ENCODE measurements at places on chromosomes 4 and X.

DNA sequence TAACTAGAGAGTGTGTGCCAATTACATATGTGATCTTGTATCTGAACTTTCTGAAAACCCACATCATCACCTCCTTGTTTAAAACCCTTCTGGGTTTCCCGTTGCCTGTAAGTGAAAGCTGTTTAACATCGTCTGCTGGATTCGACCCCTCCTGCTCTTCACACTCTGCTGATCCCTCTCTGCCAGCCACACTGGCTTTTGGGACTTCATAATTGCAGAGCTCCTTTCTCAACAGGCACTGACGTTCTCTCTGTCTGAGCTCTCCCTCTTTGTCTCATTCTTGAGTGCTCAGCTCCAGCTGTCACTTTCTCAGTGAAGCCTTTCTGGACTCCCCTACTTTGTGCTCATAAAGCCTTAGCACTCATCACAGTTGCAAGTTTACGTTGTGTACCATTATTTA is 153.9 kb downstream of the CEP135 start:
- no peak for DNase-seq
- no peaks in the 10 kb centered on the region for H3K27me3 ChIP-seq
- no peak overlapping the region for H3K27ac ChIP-seq
- H3K36me3 ChIP-seq: no peaks in the 10 kb centered on the region
- no peaks in the 10 kb centered on the region for H3K4me1 ChIP-seq
- H3K4me3 ChIP-seq: no peak overlapping the region

- H3K4me3 ChIP-seq: no peak overlapping the region
- H3K27me3 ChIP-seq: no peaks in the 10 kb centered on the region
- no peaks in the 10 kb centered on the region for H3K4me1 ChIP-seq
- no peak for DNase-seq
- H3K36me3 ChIP-seq: no peaks in the 10 kb centered on the region
Observed at GRCh38 chr4:12186526-12186925, 757.8 kb upstream of the HS3ST1 start.

DNA sequence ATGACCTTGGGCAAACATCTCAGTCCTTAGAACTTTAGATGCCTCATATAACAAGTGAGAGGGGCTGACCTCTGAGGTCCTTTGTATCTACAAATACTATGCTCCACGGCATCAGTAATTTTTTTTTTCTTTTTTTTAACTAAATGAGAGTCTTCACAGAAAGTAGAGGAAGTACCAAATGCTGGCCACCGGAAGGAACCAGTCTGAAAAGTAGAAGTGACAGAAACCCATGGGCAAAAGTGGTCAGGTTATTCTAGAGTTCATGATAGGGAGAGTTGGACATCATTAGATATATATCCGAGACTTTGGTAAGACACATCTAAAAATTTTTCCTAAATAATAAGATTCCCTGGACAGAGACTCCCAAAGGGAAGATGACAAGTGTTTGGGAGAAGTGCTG is 53.7 kb downstream of the COQ2 start:
- peaks cover 19% of the 10 kb centered on the region for H3K4me1 ChIP-seq
- H3K36me3 ChIP-seq: no peaks in the 10 kb centered on the region
- no peak overlapping the region for H3K4me3 ChIP-seq
- peaks cover 30% of the 10 kb centered on the region for H3K27me3 ChIP-seq

GRCh38 chr4:78939667-78940008 is 400 bp upstream of the PAQR3 start:
- no peak for DNase-seq
- peaks cover 4% of the 10 kb centered on the region for H3K36me3 ChIP-seq
- peaks cover 4% of the 10 kb centered on the region for H3K27me3 ChIP-seq
- H3K4me1 ChIP-seq: peaks cover 18% of the 10 kb centered on the region
- peak overlapping the region; percentile 90 for H3K4me3 ChIP-seq

DNA sequence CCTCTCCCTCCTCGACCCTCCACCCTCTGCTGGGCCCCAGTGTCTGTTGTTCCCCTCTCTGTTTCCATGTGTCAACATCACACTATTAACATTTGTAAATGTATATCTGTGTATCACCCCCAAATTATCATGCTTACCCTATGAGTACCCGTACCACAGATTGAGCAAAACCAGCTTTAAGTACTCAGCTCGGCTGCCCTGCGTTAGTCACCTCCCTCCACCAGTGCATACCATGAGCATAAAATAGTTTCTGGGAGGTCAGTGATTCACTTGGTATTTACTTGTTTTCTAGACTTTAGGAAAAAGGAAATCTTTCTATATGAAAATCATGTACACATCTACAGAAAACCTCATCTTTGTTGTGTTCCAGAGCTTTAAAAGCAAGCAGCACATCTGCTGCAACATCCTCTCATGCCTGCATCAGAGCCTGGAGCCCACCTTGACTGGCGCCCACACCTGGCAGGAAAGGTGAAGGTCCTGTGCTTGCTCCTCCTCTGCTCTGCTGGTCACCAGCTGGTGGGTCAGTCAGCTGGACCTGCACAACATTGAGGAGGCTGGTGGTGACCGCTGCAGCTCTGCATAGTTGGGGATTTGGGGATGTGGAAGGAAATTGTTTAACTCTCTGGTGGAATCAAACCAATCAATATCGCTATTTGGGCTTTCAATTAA is 214.4 kb upstream of the KLF3 start:
- no peak for DNase-seq
- H3K36me3 ChIP-seq: no peaks in the 10 kb centered on the region
- no peaks in the 10 kb centered on the region for H3K4me1 ChIP-seq
- H3K4me3 ChIP-seq: no peak overlapping the region

- H3K27ac ChIP-seq: peak overlapping the region; percentile 86
- peaks cover 10% of the 10 kb centered on the region for H3K36me3 ChIP-seq
- peaks cover 19% of the 10 kb centered on the region for H3K4me1 ChIP-seq
- no peaks in the 10 kb centered on the region for H3K27me3 ChIP-seq
- peak overlapping the region; percentile 95 for H3K4me3 ChIP-seq
Observed at GRCh38 chrX:23783589-23784469, 856 bp downstream of the SAT1 start.

DNA sequence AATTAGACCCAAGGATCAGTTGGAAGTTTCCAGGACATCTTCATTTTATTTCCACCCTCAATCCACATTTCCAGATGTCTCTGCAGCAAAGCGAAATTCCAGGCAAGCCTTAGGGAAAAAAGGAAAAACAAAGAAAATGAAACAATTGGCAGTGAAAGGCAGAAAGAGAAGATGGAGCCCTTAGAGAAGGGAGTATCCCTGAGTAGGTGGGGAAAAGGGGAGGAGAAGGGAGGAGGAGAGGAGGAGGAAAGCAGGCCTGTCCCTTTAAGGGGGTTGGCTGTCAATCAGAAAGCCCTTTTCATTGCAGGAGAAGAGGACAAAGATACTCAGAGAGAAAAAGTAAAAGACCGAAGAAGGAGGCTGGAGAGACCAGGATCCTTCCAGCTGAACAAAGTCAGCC is at the start of gene PLP1:
Gene PLP1, plus strand, starts transcription at position 295 of the 400 bp plus-strand sequence. CDS start 156 bp downstream, outside the sequence.
- no peak for DNase-seq
- H3K36me3 ChIP-seq: no peaks in the 10 kb centered on the region
- no peaks in the 10 kb centered on the region for H3K4me1 ChIP-seq
- no peaks in the 10 kb centered on the region for H3K27me3 ChIP-seq
- no peak within 1 kb of the TSS for H3K4me3 ChIP-seq

- H3K27me3 ChIP-seq: no peaks in the 10 kb centered on the region
- no peak overlapping the region for H3K27ac ChIP-seq
- no peaks in the 10 kb centered on the region for H3K4me1 ChIP-seq
- DNase-seq: no peak
- no peaks in the 10 kb centered on the region for H3K36me3 ChIP-seq
- H3K4me3 ChIP-seq: no peak overlapping the region
Observed at GRCh38 chr4:179662522-179662921, 2220.3 kb upstream of the AGA start.

- peak overlapping the region; percentile 100 for H3K27ac ChIP-seq
- no peaks in the 10 kb centered on the region for H3K36me3 ChIP-seq
- peak overlapping the region; percentile 91 for H3K4me3 ChIP-seq
- H3K27me3 ChIP-seq: no peaks in the 10 kb centered on the region
Observed at GRCh38 chr4:77073981-77074380, 1.8 kb downstream of the CCNI start.

DNA sequence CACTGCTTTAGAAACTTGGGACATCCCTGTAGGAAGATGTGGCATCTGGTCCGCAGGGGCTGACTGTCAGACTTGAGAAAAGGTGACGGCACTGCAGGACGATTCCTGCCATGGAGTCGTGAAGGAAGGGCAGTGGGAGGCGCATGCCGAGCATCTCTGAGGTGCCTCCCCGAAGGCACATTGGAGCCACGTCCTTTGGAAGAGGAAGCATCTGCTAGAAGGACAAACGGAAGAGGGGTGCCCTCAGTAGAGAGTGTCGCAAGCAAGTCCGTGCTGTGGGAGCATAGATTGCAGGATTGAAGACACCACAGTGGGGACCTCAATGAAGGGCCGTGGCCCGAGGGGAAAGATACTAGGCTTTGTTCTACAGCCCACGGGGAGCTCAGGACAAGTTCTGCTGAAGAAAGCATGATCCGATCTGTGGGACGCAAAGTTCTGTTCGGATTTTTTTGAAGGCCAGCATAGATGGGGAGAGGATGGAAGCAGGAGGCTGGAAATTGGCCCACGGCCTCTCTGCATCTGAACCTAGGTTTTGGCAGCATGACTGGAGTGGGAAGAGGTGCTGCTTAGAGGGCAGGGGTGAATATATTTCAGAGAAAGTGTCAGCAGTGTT is 24.2 kb upstream of the HELT start:
- no peak overlapping the region for H3K4me3 ChIP-seq
- no peak for DNase-seq
- H3K4me1 ChIP-seq: no peaks in the 10 kb centered on the region
- H3K27ac ChIP-seq: no peak overlapping the region
- H3K27me3 ChIP-seq: peaks cover 2% of the 10 kb centered on the region

DNA sequence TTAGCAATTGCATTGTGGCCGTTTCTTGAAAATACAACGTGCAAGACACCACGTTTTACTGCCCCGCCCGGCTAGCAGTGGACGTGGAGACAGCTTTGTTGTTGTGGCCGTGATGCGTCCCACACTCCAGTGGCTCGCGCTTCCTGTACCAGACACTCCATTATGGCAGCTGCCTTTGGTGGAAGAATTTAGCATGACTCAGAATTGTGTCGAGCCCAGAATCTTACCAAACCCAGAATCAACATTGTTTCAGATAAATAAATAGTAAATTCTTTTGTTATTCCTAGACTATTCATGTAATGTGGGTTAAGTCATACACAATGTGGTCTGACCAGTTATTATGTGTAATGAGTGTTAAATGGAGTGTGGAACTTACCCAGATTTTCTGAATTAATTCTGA is 25.3 kb upstream of the S100P start:
- H3K27ac ChIP-seq: no peak overlapping the region
- H3K36me3 ChIP-seq: no peaks in the 10 kb centered on the region
- peaks cover 9% of the 10 kb centered on the region for H3K27me3 ChIP-seq
- no peak overlapping the region for H3K4me3 ChIP-seq
- H3K4me1 ChIP-seq: peaks cover 12% of the 10 kb centered on the region
- DNase-seq: no peak

DNA sequence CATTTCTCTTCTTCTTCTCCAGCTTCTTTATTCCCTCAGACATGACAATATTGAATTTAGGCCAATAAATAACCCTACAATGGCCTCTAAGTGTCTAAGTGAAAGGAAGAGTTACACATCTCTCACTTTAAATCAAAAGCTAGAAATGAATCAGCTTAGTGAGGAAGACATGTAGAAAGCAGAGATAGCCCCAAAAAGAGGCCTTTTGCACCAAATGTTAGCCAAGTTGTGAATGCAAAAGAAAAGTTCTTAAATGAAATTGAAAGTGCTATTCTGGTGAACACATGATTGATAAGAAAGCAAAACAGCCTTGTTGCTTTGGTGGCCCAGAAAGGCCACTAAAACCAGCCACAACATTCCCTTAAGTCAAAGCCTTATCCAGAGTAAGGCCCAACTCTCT is 146.2 kb upstream of the HHIP start:
- DNase-seq: no peak
- H3K4me1 ChIP-seq: no peaks in the 10 kb centered on the region
- no peak overlapping the region for H3K27ac ChIP-seq
- H3K27me3 ChIP-seq: no peaks in the 10 kb centered on the region
- H3K36me3 ChIP-seq: no peaks in the 10 kb centered on the region

DNA sequence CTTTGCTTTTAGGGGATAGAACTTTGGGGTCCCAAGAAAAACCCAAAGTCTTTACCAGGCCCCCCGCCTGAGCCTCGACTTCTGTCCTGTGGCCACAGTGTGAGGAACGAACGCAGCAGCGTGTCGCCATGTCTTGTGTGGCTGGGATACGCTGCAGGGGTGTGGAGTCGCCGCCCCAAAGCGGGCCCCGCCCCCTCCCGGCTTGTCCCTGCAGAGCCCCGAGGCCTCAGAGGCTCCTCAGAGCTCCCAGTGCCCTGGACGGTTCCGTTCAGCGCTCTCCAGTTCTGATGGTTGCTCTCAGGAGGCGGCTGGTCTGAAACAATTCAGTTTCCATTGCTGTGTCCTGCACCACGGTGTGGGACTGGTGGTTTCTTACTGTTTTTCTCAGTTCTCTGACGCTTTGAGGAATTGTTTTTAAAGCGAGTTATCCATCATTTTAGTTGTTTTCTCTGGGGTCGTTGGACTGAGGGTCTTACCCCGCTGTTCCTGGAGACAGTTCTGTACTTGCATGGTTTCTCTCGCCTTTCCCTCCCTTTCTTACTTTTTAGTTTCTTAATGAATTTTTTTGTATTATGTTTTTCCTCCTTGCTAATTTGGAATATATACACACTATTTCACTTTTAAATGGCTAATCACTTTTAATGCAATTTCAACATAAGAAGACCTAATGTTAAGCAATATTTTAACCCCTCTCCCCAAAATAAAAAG is 1.6 kb upstream of the IDUA start:
- peak; percentile 70 for DNase-seq
- no peak overlapping the region for H3K27ac ChIP-seq
- no peaks in the 10 kb centered on the region for H3K27me3 ChIP-seq
- H3K4me3 ChIP-seq: peak overlapping the region; percentile 56
- peaks cover 3% of the 10 kb centered on the region for H3K36me3 ChIP-seq

GRCh38 chrX:11577603-11578002 is 88.1 kb downstream of the ARHGAP6 start:
- no peaks in the 10 kb centered on the region for H3K36me3 ChIP-seq
- no peak overlapping the region for H3K4me3 ChIP-seq
- H3K27me3 ChIP-seq: no peaks in the 10 kb centered on the region

- no peaks in the 10 kb centered on the region for H3K27me3 ChIP-seq
- H3K36me3 ChIP-seq: no peaks in the 10 kb centered on the region
- no peak overlapping the region for H3K27ac ChIP-seq
- no peak for DNase-seq
Observed at GRCh38 chr4:38290914-38291313, 330.7 kb downstream of the PTTG2 start.

DNA sequence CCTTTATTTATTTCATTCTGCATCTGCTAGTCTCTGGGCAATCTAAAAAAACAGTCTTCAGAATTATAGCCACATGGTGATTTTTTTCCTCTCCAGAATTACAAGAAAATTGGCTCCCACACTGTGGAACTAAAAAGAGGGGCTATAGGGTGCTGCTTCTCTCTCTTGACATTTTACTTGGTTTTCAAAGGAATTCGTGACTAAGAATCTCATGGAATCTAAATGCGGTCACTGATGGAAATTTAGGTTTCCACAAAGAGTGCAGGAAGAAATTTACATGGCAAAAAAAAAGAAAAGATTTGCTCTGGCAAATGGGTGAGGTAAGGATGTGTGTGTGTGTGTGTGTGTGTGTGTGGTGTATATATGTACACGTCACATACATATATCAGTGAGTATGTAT is 10.2 kb downstream of the ATXN3L start:
- no peak for DNase-seq
- no peaks in the 10 kb centered on the region for H3K36me3 ChIP-seq
- no peak overlapping the region for H3K4me3 ChIP-seq
- H3K27me3 ChIP-seq: no peaks in the 10 kb centered on the region
- no peaks in the 10 kb centered on the region for H3K4me1 ChIP-seq
- H3K27ac ChIP-seq: no peak overlapping the region

- peaks cover 20% of the 10 kb centered on the region for H3K4me1 ChIP-seq
- DNase-seq: no peak
- no peaks in the 10 kb centered on the region for H3K27me3 ChIP-seq
- no peak overlapping the region for H3K4me3 ChIP-seq
Observed at GRCh38 chr4:99938243-99938753, 8.1 kb downstream of the DNAJB14 start.
